ENCODE measurements at places on chromosomes 7 and 10.

DNA sequence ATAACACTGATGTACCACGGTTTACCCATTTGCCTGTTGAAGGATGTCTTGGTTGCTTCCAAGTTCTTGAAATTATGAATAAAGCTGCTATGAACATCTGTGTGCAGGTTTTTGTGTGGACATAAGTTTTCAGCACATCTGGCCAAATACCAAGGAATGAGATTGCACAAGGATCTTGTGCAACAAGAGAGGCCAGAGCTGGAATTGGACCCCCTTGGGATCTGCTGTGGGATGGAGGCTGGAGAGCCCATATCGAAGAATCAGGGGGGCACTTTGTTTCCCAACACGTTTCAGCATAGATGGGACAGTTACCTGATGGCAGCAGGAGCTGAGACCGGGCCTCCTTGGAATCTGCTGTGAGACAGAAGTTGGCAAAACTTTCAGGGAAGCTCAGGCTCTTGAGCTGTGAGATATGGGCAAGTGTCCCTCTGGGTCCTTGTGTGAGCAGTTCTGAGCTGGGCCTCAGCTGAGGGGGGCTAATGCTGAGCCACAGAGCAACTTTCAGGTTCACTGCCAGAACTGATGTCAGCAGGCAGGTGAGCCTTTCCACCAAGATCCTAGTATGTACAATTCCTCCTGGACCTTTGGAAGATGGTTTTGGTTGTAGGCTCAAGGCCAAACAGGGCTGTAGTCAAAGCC is 115.2 kb upstream of the RAB18 start:
- DNase-seq: no peak

DNA sequence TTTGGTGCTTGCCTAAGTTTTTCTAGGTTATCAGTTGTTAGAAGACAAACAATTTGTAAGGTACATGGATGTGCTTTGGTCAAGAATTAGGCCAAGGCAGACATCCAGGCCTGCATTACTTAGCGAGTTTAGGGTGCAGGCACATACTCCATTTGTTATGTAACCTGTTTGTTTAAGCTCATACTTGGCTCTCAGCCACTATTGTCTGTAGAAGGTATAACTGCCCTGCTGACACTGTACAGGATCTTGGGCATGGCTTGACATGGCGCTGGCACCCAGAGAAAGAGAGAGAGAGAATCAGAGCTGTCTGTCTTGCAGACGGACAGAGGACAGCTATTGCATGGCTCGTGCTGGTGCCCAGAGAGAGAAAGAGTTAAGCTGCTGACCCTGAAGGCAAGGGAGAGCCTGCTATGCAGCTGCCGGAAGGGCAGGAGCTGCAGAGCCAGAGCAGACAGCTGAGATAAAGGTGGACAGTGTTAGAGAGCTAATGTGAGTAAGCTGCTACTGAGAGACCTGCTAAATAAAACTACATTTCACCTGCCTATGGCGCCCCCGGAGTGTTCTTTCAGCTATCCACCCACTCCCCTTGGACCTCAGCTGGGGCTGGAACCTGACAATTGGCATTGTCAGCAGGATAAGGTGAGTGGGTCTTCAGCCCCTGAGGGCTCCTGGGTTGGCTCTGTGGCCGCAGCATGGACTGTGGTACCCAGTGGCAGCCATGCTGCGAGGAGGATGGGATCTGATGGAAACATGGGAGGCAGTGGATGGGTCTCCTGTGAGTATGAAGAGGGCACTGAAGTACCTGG is 120.9 kb upstream of the TMEM106B start:
- no peak for DNase-seq

DNA sequence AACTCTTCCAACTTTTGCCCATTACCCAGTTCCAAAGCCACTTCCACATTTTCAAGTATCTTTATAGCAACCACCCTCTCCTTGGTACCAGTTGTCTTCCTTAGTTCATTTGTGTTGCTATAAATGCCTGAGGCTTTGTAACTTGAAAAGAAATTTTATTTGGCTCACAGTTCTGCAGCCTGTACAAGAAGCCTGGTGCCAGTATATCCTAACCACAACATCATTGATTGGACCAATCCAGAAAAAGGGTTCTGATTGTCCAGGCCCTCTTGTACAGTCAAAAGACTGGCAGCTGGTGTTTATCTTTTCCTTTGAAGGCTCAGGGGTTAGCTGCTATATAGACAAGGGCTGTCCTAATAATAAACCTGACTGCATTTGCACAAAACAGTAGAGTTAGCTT is 21.1 kb upstream of the ABCC2 start:
- DNase-seq: no peak

- no peak for DNase-seq
Measured at GRCh38 chr10:4354382-4354812, 471.6 kb upstream of the AKR1E2 start.

- no peak for DNase-seq
Measured at GRCh38 chr7:2934211-2934731, 90.2 kb upstream of the GNA12 start.

DNA sequence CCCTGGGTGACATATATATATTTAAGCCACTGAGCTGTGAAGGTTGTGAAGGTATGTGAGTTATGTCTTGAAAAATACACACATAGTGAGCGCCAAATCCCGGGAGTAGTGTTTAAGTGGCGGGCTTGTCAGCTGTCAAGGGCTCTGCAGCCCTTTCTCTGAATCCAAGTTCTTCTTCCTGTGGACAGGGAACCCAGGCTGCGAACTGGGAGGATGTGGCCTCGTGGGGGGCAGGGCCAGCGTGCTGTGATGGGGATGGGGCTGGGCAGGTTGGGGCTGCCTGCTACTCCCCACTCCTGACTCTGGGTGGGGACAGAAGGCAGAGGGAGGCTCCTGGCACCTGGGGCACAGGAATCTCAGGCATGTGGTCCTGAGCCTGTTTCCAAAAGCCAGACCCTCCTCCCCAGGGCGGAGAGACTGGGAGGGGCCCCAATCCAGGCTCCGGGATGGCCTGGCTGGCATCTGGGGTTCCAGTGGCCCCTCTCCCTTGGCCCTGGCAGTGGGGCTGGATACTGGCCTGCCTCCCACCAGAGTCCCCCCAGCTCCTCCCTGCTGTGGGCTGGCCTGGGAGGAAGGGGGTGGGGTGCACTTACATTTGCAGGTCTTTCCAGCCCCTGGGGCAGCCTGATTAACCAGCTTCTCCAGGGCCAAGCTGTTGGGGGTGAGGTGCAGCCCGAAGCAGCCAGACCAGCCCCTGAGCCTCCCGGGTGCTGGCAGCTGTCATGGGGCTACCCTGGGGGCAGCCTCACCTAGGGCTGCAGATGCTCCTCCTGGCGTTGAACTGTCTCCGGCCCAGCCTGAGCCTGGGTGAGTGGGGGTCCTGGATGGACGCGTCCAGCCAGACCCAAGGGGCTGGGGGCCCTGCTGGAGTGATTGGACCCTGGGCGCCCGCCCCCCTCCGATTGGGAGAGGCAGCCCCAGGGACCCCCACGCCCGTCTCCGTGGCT is at the start of gene UPK3B:
Gene UPK3B (plus strand): TSS at position 622 of the 947 bp plus-strand sequence. CDS start 101 bp downstream, at position 723.
- no peak for DNase-seq
